ENCODE measurements at places on chromosomes 1 and 21. TPM values are rescaled to one million over a fixed set of nuclear protein-coding genes. Genes with fewer than 3 reads are reported as not detected.

RPE65 gene
- not detected for total RNA-seq

KRTAP22-1 gene
- total RNA-seq, result not detected

RFX5 gene
- total RNA-seq, result 66.6 TPM

FCMR gene
- total RNA-seq, result 221 TPM

LCE1C gene
- total RNA-seq, result not detected

NUP210L gene
- 0.10 TPM for total RNA-seq

FCAMR gene
- not detected for total RNA-seq

PCNX2 gene
- total RNA-seq, result 28.9 TPM

UTS2 gene
- not detected for total RNA-seq

PKLR gene
- not detected for total RNA-seq

VWA5B1 gene
- total RNA-seq, result 0.05 TPM

CCDC190 gene
- total RNA-seq, result not detected

FAM72B gene
- total RNA-seq, result 15.3 TPM

ACOT11 gene
- 0.53 TPM for total RNA-seq

PERM1 gene
- total RNA-seq, result not detected

RGS7 gene
- not detected for total RNA-seq
